ENCODE measurements at places on chromosomes 12 and 14.

DNA sequence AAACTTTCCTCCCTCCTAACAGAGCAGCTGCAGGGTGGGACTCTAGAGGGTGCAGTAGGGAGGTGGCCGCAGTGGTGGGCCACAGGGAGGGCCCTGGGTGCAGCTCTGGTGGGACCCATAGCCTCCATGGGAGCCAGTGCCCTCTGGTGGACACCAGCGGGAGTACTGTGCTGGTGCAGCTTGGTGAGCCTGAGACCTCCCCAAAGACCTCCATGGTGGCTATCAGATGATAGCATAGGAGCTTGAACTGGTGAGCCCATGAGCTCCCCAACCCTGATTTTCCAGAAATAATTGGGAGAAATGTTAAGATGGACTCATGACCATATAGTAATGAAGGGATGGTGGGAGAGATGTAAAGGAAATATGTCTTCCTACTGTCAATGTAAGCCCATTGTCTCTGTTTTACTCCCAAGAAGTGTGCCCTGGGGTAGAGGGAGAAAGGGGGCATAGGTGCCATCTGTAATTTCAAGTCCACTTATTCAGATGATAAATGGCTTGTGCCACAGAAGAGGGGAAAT, 98.7 kb downstream of the GAS2L3 start:
- no peak for DNase-seq

- no peak for DNase-seq
Measured at GRCh38 chr14:102630881-102631280, 38.4 kb downstream of the RCOR1 start.

DNA sequence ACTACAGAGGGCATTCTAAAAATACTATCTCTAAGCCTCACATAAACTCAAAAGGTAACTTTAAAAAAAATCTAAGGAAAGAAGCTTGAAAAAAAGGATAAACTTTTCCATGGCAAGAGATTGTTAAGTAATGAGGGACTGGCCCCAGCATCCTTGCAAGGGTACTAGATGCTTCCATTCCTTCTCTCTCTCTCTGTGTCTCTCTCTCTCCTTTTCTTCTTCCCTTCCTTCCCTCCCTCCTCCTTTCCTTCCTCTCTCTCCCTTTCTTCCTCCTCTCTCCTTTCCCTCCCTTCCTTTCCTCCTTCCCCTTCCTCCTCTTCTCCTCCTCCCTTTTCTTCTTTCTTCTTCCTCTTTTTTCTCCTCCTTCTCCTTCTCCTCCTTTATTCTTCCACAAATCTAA, 23.8 kb downstream of the CNTN1 start:
- DNase-seq: no peak

DNA sequence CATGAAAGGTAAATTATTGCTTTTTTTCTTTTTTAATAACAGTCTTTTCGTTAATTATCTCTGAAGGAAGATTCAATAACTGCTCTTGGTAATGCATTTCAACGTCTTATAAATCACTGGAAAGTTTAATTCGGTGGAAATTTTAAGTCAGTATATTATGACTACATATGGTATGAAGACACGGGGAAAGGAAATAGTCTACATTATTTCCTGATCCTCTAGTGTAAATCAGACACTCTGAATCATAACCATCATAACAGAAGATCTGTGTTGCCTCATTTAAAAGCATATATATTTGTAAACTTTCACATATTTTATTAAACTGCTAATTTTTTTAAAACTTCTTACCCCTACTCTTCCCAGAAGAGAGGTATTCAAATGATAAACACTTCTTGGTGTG, 53.7 kb downstream of the EFCAB11 start:
- no peak for DNase-seq

DNA sequence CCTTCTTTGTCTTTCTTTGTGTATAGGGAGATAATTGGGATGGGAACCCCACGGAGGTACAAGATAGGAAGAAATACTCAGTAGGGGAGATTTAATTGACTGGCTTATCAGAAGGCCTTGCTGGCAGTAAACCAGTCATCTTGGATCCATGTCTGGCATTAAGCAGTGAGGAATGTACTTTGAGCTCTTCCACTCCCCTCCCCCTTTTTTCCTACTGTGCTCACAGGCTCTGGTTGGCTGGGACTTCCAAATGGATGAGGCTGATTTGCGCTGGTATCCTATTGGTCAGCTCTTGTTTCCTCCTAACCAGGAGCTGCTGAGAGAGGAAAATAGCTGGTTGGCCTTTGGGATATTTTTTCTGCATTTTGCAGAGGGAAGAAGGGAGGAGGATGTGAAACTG, 24.7 kb downstream of the NGDN start:
- DNase-seq: no peak

GRCh38 chr12:49706351-49707127, 666 bp downstream of the FMNL3 start:
- DNase-seq: no peak

DNA sequence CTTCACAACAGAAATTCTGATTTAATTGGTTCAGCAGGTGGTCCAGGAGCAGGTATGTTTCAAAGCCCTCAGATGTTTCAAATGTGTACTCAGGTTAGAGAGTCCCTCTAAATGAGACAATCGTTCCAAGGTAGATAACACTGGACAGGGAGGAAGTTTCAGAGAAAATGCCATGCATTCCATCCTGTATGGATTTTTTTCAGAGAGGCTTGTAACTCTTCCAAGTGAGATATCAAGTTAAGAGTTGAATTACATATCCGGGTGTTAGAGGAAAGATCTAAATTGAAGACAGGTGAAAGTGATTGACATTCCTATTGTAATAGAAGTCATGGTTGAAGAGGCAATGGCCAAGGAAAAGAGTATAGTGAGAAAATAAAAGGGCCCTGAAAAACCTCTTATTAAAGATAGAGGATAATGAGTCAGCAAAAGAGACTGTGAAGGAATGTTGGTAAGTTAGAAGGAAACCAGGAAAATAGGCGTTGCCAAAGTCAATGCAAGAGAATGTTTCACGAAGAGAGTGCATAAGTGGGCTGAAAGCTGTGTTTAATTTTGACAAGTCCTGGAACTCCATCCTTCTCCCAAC, 105.8 kb downstream of the BMP4 start:
- DNase-seq: no peak

GRCh38 chr12:65832217-65832616, 7.9 kb downstream of the HMGA2 start:
- DNase-seq: no peak

Data from NCI-H1694 treated with DMSO at 0.1 percent for 48 hours (cell line).